ENCODE measurements at places on chromosomes 6 and 20.
A peak's percentile ranks its signal among the peaks of the same experiment; 100 is the strongest.

GRCh38 chr6:137246791-137247202 is 27.6 kb upstream of the IFNGR1 start:
- DNase-seq, result no peak

DNA sequence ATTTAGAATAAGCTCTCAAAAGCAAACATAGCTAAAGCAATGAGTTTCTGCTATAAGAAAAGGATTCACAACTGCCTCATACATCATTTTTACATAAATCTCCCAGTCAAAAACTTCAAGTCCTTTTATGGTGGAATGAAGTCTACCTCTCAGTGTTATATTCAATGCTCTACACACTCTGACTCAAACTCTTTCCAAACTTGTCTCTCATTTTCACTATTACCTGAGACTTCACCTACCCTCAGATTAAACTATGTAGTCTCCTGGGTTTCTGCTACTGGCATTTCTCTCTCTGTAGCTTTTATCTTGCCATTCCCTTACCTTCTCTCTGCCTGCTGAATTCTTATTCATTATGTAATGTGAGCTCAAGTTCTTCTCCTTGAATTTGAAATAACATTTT is 11.4 kb downstream of the KIAA0408 start:
- DNase-seq, result no peak

DNA sequence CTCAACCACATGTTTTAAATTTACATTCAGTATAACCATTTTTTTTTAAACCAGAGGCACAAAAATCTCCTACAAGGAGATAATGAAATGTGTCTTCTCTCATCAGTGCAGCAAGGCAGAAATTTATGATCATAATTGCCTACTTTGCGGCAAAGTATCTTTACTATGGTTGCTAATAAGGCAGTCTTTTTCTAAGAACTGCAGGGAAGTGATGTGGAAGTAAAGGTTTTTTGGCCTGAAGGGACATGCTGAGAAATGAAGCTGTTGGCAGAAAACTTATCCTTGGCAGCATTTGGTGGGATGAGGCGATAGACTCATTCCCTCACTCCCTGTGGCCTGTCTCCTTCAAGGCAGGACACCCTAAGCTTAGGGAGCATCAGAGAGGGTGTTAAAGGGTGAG is 48.7 kb downstream of the SCGN start:
- DNase-seq, result no peak

GRCh38 chr20:39112178-39112743 is 150.1 kb downstream of the DHX35 start:
- peak; percentile 29 for DNase-seq

- DNase-seq, result no peak
Observed at GRCh38 chr20:57786304-57786932, 76.6 kb upstream of the PMEPA1 start.

DNA sequence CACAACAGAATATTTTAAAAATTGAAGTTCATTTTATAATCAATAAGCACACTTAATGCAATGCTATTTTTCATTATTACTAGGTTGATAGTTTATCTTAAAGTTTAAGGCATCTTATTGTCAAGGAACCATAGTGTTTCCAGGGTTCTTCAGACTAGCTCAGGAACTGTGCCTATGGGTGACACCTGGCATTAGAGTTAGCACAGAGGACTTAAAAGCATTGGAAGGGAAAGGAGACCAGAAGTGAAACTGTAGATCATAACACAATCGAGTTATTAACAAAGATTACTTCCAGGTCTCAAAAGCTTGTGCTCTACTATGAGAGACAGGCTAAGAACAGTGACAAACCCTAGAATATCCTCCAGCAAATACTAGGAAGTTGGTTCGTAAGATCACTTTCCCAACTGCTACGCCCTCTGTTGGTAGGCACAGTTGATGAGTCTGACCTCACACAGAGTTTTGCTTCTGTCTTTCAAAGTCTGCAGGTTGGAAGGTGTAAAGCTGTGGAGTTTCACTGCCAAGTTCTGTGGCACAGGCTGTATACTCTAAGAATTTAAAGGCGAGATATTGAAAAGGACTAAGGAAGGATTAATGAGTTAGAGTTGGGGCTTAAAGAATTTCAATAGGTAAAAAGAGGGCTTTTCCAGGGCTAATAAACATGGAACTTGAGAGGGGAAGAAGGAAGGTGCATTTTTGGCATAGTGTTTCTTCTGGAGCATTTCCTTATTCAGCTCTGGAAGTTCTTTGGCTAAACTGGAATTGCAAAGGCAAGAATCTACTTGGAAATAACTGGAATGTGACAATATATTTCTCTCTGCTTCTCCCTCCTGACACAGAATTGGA is 531.3 kb upstream of the JAG1 start:
- DNase-seq, result peak; percentile 55

- DNase-seq, result no peak
Observed at GRCh38 chr6:33252759-33253158, 18.9 kb downstream of the VPS52 start.

GRCh38 chr6:47027315-47027714 is 14.8 kb downstream of the ADGRF1 start:
- no peak for DNase-seq

- DNase-seq, result no peak
Observed at GRCh38 chr6:118012944-118013343, 105.9 kb downstream of the SLC35F1 start.

GRCh38 chr6:116533233-116533957 is 12.1 kb downstream of the TRAPPC3L start:
- no peak for DNase-seq

- DNase-seq, result no peak
Observed at GRCh38 chr6:24655215-24655614, 9.2 kb upstream of the KIAA0319 start.

DNA sequence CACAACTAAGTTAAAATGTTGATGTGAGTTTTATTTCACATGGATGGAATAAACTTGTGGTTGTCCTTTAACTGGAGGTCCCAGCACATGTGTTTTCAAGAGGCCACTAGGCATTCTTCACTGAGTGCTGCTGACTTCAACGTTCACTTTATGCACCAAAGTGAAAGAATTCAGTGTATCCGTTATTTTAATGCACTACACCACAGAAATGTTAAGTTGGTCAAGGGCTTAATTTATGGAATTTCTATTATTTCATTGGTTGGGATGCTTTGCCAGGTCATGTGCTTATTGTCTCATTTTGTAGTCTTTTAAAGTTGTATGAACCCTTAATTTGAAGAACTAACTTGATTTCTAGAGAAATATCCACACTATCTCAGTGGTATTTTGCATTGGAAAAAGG is 106.4 kb downstream of the PPP1R14C start:
- DNase-seq, result no peak

DNA sequence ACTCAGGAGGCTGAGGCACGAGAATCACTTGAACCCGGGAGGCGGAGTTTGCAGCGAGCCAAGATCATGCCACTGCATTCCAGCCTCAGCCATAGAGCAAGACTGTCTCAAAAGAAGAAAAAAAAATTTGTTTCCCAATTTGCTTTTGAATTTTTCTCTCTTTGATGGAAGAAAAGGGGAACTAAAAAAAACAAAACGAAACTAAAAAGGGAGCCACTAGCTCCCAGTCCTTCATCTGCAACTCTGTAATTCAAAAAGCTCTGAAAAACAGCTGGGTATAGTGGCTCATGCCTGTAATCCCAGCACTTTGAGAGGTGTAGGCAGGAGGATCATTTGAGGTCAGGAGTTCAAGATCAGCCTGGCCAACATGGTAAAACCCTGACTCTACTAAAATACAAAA is 9.5 kb downstream of the OVOL2 start:
- DNase-seq, result no peak

- no peak for DNase-seq
Observed at GRCh38 chr6:6595025-6595424, 6.5 kb downstream of the LY86 start.

GRCh38 chr20:19070026-19070425 is 142.4 kb upstream of the SLC24A3 start:
- DNase-seq, result no peak

GRCh38 chr6:20205722-20206161 is 6.5 kb downstream of the MBOAT1 start:
- no peak for DNase-seq

DNA sequence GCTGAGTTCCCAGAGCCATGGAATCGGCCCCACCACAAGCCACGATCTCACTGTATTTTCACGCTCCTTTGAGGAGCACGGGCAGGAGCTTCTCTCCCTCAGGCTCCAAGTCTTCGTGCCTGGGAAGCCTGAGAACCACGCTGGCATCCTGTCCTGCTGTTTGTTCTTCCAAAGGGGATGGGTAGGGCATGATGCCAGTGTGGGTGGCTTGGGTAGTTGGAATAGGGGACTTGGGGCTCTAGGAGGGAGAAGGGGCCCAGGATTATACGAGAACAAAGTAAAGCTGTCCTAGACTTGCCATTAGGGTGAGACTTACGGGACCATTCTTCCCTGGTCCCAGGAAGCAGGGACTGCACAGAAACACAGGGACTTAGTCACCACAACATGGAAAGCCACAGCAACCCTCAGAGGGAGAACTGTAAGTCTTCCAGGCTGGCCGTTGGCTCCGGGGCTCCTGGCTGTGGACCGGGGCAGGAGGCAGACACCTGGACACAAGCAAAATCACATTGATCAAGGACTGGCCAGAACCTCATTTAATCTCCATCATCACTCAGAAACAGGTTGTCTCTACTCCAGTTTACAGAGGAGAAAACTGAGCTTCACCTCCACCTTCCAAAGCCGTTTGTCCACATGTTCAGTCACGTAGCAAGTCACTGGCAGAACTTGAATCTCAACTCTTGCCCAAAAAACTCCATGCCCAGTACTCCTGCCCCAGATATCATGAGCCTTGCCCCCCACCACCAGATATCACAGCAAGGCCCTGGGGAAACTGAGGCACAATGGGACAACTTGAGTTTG is 1.3 kb downstream of the CCN5 start:
- no peak for DNase-seq

GRCh38 chr20:12849225-12849910 is 159.4 kb upstream of the SPTLC3 start:
- DNase-seq, result no peak

GRCh38 chr20:44198872-44199271 is 11.7 kb downstream of the OSER1 start:
- no peak for DNase-seq

DNA sequence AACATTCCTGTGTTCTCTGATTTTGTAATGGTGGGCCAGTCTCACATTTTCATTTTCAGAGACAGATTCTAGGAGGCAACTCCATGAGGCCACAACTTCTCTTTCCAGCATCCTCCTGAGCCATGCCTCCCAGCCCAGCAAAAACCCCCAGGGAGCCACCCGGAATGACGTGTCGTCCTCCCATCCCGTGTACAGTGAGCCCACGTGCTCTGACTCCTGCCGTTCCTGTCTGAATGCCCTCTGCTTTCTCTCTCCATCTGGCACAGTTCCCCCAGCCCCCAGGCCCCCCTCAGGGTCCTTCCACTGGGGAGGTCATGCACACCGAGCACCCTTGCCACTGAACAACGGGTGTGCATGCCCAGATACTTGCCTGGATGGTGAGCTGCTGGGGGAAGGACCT is 38.0 kb downstream of the C20orf203 start:
- DNase-seq, result no peak

Measured in COR-L47 (cell line).